ENCODE measurements at places on chromosomes 7 and 10.
A peak's percentile ranks its signal among the peaks of the same experiment; 100 is the strongest.

DNA sequence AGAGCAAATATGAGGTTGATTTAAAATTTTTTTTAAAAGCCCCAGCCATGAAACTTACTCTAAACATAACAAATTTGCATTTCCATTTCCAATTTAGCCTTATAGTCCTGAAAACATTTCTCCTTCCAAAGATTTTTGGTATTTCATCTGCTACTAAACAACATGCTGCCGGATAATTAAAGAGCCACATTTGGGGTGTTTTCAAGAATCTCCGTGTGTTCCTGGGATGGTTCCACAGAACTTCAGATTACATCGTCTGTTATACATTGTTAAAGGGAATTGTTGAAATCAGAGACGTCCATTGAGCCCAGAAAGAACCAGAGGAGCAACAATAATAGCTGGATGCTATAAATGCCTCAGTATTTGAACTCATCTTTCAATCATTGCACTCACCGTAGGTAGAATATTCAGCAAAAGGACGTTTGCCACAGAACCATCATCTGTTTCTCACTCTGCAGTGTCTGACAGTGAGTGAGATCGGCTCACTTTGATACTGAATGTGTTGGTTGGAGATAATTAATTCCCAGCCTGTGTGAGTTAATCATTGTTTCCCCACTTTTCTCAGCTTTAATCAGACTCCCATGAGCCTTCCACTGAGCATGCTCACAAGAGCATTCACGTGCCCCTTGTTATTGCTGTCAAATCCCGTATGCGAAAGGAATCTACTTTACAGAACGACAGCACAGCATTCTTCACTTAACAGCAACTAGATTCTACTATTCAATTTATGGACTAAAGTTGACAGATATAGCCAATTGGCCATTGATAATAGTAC lies 128.4 kb upstream of the PALS2 start:
- DNase-seq = no peak

DNA sequence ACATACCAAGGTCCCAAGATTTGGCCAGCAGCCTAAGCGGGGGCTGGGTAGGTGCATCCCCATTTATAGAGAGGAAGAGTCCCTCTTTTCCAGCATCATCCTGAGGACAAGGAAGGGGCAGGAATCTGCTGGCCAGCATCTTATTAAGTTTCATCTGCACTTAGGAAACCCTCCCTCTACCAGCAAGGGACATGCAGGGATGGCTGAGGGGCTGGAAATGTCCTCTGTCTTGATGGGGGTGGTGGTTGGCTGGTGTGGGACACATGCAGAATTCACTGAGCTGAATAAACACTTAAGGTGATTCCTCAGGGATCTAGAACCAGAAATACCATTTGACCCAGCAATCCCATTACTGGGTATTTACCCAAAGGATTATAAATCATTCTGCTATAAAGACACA lies 42.1 kb downstream of the NOD1 start:
- no peak for DNase-seq

DNA sequence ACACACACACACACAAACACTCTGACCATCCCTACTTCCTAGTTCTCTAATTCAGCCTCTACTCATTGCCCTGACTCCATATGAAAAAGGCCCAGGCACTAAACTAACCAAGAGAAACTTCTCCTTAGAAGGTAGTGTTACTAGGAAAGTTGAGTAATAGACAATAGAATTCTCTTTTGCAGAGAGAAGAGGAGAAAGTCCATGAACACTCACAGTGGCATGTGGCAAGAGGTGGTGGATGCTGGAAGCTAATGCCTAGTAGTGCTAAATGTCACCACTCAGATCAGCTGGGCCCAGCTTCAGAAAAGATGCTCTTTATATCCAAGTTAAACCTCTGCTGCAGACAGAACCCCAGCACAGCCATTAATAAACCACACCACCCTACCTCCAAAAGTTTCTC lies 58.2 kb downstream of the SORBS1 start:
- DNase-seq = no peak

DNA sequence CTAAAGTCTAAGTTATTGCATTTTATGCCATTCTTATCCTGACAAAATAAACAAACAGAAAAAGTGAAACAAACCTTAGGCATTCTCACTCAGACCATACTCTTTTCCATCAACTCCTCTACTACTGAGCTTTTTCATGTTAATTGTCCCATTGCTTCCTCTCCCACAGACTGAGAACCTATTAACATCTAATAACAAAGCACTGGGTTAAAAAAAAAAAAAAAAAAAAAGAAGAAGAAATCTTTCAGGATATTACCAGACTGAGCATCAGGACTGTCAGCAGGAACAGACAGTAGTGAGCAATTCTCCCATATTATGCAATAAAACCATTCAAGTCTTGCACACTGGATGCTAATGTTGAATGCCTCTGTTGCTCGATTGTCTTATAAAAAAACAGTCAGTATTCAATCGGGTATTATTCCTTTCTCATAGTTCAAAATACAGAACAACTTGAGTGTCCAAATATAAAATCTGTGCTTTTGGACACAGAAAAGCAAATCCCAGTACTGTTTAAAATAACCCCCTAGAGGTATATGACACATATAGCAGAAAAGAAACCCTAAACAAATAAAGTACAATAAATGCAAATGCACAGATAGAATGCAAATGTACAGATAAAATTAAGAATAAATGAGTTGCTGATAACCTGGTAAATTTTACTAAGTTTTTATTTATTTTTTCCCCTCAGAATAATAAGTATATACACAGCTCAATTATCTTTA lies 531.3 kb upstream of the LRRTM3 start:
- no peak for DNase-seq

DNA sequence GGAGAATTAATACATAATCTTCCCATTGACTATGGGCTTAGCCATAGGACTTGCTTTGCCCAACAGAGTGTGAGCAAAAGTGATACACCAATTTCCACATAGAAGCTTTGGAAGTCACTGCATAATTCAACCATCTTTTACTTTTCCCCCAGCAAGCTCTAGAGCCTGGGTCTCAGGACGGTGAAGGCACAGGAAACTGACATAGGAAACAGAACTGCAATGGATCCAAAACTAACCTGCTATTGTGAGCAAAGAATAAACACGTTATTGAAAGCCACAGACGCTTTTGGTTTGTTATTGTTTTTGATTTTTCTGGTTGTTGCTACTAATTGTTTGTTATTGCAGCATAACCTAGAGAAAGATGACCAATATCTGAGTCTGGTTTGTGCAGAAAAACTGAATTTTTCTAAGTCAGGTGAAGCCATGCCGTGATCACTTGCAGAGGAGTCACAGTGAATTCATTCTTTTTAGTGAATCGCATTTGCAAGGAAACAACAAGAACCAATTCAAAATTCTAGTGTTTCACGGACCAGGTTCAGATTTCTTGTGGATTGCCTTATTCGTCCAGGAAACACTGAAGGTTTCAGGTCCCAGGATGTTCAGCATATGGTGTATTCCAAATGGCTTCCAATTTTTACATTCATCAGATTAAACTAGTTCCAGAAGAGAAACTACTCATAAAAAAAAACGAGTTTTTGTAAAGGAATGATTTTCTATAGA lies 52.8 kb downstream of the CUBN start:
- no peak for DNase-seq

DNA sequence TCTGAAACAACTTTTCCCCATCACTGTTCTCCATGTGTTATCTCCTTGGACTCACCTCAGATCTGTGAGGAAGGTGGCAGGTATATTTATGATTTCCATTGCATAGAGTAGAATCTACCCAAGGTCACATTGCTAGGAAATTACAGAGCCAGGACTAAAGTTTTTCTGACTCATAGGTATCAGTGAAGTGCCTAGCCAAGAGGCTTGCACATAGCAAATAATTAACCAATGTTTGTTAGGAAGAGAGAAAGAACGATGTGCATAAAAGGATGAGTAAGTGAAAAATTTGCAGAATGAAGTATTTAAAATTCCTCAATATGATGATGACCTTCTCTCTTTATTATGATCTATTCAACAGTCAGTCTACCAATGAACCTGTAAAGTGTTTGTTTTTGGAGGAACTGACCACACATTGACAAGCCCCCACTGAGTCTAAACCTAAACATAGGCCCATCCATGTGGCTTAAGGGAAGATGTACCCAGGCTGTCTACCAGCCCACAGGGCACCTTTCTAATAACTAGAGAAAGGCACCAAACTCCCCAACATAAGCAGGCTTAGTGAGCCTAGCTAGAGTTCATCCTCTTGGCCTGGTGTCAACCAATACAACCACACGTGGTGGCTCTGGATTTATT lies 252.9 kb upstream of the ZMIZ1 start:
- DNase-seq = no peak

- no peak for DNase-seq
These were observed 369.4 kb downstream of the INHBA start for GRCh38 chr7:41333511-41333910.

DNA sequence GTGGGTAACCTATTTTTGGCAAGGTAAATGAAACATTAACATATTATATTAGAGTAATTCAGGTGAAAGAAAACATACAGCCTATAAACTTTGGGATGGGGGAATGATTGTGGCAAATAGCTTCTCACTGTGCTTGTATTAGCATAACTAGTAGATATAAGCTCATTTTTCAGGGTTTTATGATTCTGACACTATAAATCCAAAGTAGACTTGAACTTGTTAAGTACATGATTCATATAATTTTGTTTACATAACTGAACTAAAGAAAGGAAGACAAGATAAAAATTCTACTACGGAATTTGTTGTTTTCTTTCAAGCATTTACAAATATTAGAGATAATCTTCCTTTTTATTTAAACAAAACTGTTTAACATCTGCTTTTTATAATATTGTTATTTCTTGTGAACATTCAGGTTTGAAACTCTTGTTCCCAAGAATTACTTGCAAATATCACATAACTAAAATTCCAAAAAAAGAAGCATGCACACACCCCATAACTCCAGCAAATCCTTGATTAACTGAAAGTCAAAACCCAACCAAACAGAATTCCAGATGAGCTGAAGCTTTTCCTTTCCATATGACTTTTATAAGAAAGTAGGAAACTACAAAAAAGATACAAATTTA lies 142.3 kb downstream of the JAZF1 start:
- DNase-seq = no peak

- no peak for DNase-seq
These were observed 182.9 kb downstream of the MYOF start for GRCh38 chr10:93299195-93299594.

DNA sequence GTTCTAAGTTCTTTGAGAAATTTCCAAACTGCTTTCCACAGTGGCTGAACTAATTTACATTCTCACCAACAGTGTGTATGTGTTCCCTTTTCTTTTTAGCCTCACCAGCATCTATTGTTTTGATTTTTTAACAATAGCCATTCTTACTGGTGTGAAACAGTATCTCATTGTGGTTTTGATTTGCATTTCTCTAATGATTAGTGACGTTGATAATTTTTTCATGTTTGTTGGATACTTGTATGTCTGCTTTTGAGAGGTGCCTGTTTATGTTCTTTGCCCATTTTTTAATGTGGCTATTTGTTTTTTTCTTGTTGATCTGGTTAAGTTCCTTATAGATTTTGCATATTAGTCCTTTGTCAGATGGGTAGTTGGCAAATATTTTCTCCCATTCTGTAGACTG lies 191.4 kb downstream of the AGMO start:
- no peak for DNase-seq

DNA sequence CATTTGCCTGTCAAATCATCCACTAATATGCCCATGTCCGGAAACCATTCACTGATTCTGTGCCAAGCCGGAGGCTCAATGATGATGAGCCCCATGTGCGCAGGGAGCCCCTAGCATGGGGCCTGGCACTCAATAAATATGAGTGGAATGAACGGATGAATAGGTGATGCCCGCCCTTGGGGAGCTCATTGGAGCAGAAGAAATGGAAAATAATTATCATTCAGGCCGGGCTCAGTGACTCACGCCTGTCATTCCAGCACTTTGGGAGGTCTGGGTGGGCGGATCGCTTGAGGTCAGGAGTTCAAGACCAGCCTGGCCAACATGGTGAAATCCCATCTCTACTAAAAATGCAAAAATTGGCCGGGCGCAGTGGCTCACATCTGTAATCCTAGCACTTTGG lies 11.0 kb downstream of the RHBDD2 start:
- DNase-seq = no peak

- no peak for DNase-seq
These were observed 223.8 kb downstream of the PRPF18 start for GRCh38 chr10:13810568-13810967.

- DNase-seq = no peak
These were observed 15.7 kb downstream of the SLC13A4 start for GRCh38 chr7:135712182-135712782.

GRCh38 chr10:71088054-71088453 lies 124.3 kb upstream of the UNC5B start:
- no peak for DNase-seq

DNA sequence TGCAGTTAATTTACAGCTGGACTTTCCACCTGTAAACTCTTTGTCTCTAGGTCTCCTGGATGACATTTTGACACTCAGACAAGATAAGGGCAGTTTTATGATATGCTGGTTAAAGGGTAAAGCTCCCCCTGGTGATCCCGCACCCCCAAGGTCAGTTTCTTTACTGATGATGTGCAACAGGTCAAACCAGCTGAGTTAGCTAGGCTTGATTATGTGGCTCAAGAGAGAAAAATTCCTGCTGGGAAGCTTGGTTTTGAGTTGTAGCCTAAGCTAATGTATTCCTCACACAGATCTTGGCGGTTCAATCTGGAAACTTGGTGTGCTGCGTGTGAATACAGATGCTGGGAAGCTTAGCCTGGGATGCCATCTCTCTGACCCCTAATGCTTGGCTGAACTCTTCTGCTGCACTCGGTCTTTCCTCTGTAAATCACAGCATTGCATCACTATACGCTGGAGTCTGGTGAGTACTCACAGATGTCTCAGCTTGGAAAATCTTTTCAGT lies 11.4 kb upstream of the AKR1D1 start:
- no peak for DNase-seq

DNA sequence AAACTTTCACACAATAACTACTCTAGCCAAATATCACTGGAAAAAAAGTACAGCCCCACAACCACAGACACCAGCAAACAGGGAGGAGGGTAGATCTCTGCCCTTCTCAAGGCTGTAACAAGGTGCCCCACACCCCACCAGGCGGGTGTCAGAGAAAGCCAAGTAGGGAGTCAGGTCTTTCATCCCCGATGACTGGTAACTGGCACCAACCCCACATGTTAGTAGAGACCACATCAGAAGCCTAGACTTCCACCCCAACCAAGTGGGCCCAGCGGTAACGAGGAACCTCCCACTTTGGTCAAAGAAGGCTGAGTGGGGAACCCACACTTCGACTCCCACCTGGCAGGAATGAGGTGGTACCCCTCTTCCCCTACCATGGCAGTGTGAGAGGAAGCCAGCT lies 16.4 kb upstream of the RUFY2 start:
- no peak for DNase-seq

GRCh38 chr7:116530107-116530820 lies 5.4 kb downstream of the CAV1 start:
- DNase-seq = no peak

- DNase-seq = no peak
These were observed 91.1 kb upstream of the ADAM12 start for GRCh38 chr10:126479280-126479895.

- DNase-seq = no peak
These were observed 279.3 kb downstream of the SKAP2 start for GRCh38 chr7:26584987-26585665.

GRCh38 chr7:156968183-156968582 lies 18.7 kb downstream of the NOM1 start:
- DNase-seq = no peak

- no peak for DNase-seq
These were observed 93.8 kb downstream of the CALD1 start for GRCh38 chr7:134873253-134873652.

- no peak for DNase-seq
These were observed 6.1 kb downstream of the IMPDH1 start for GRCh38 chr7:128403676-128404075.

- peak; percentile 57 for DNase-seq
These were observed 9.2 kb upstream of the PWWP2B start for GRCh38 chr10:132387764-132388210.

- DNase-seq = no peak
These were observed 104.7 kb upstream of the KLF14 start for GRCh38 chr7:130838738-130839137.
